CD4-positive, alpha-beta memory T cell (primary cell): ENCODE measurements at places on chromosomes 11 and 22. TPM values are rescaled to one million over a fixed set of nuclear protein-coding genes. Genes with fewer than 3 reads are reported as not detected.

DNA sequence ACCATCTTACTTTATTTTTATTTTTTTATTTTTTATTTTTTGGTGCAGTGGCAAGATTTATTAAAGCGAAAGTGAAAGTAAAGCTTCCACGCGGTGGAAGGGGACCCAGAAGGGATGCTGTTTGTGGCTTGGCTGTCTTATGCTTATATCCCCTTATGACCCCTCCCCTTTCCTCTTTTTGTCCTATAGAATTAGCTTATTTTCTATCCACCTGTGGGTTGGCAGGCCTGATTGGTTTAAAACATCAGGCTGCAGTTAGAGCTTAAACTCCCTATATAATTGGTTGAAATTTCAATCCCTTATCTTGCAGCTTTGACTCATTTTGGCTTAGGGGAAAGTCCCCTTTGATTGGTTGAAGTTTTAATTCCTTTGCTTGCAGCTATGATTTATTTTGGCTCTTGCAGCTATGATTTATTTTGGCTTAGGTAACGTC, 50.5 kb downstream of the NNMT start:
- H3K27me3 ChIP-seq: no peaks in the 10 kb centered on the region
- H3K27ac ChIP-seq: no peak overlapping the region
- no peaks in the 10 kb centered on the region for H3K4me1 ChIP-seq
- no peak overlapping the region for H3K4me3 ChIP-seq
- DNase-seq: no peak

DNA sequence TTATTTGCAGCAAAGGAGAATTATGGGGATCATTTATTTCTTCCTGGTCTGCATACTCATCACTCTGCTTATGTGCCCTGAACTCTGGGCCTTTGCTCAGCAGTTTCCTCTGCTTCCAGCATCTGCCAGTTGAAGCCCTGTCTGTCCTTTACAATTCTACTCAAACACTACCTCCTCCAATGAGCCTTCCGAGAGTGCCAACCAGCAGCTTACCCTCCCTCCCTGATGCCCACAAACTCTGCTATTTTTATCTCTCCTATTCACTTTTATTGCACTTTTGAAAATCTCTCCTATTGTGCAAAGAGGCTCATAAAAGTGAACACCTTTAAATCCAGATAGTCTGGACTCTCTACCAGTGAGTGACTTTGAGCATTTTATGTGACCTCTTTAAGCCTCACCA, 3.6 kb upstream of the ME3 start:
- no peak overlapping the region for H3K27ac ChIP-seq
- H3K27me3 ChIP-seq: no peaks in the 10 kb centered on the region
- no peak overlapping the region for H3K4me3 ChIP-seq
- DNase-seq: no peak
- H3K4me1 ChIP-seq: peaks cover 5% of the 10 kb centered on the region
- no peaks in the 10 kb centered on the region for H3K36me3 ChIP-seq

TRIM5 gene
- total RNA-seq: 33.9 TPM

DNA sequence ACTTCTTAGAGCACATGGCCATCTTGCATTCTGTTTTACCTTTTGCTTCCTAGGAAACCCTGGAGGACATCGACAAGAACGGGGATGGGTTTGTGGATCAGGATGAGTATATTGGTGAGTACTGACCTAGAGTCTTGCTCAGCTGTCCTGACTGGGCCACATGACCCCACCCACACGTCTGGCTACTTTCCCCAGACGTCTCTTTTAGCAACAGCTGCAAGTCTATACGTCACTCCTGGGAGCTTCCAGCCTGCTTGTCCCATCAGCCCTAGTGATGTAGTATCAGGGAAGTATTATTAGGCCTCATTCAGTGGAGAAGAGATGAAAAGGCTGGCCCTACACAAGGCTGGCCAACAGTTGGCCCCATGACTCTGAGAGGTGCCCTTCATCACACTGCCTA, 9.6 kb downstream of the RCN1 start:
- H3K4me1 ChIP-seq: peaks cover 12% of the 10 kb centered on the region
- no peak for DNase-seq
- no peak overlapping the region for H3K4me3 ChIP-seq
- H3K27me3 ChIP-seq: no peaks in the 10 kb centered on the region

GRCh38 chr11:16881074-16881709, 133.0 kb downstream of the PLEKHA7 start:
- no peak overlapping the region for H3K27ac ChIP-seq
- DNase-seq: no peak
- no peak overlapping the region for H3K4me3 ChIP-seq
- no peaks in the 10 kb centered on the region for H3K4me1 ChIP-seq
- H3K27me3 ChIP-seq: no peaks in the 10 kb centered on the region
- no peaks in the 10 kb centered on the region for H3K36me3 ChIP-seq

- no peaks in the 10 kb centered on the region for H3K4me1 ChIP-seq
- H3K27ac ChIP-seq: no peak overlapping the region
- no peak for DNase-seq
- H3K36me3 ChIP-seq: no peaks in the 10 kb centered on the region
Measured at GRCh38 chr11:70507466-70508230, 109.3 kb downstream of the CTTN start.

GRCh38 chr11:36567694-36568093, at the start of gene RAG1:
Gene RAG1 (plus strand): TSS chr11:36568007. CDS start chr11:36573305, 5,298 bp downstream.
- no peak within 1 kb of the TSS for H3K27ac ChIP-seq
- no peak within 1 kb of the TSS for H3K4me3 ChIP-seq
- peaks cover 7% of the 10 kb centered on the region for H3K27me3 ChIP-seq
- H3K36me3 ChIP-seq: no peaks in the 10 kb centered on the region

DNA sequence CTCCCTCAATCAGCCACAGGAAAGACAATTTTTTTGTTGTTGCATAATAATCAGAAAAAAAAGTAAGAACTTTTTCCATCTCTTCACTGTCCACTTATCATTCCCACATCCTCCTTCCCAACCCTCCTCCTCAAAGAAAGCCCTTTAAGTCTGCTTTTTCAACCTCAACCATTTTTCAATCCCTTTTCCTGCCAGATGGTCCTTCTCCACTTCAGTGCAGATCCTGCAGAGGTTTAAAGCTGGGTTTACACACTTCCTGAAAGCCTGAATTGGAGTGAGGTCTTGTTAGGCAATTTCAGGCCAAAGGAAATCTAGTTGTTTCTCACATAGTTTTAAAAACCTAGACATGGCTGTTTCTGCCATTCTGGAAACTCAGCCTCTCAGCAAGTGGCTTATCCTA, 78.3 kb downstream of the RPL27A start:
- H3K36me3 ChIP-seq: no peaks in the 10 kb centered on the region
- no peaks in the 10 kb centered on the region for H3K4me1 ChIP-seq
- H3K27me3 ChIP-seq: no peaks in the 10 kb centered on the region
- DNase-seq: no peak
- no peak overlapping the region for H3K4me3 ChIP-seq

UBQLNL gene
- total RNA-seq: 0.47 TPM

GRCh38 chr22:17823226-17823625, 49.0 kb upstream of the BID start:
- no peak overlapping the region for H3K4me3 ChIP-seq
- no peaks in the 10 kb centered on the region for H3K4me1 ChIP-seq
- H3K36me3 ChIP-seq: peaks cover 3% of the 10 kb centered on the region
- H3K27me3 ChIP-seq: no peaks in the 10 kb centered on the region

PHF5A gene
- total RNA-seq: 37.7 TPM

GRCh38 chr22:41382098-41382578, 396 bp downstream of the TEF start:
- peak overlapping the region; percentile 61 for H3K4me3 ChIP-seq
- peaks cover 18% of the 10 kb centered on the region for H3K4me1 ChIP-seq
- H3K27me3 ChIP-seq: no peaks in the 10 kb centered on the region
- peak overlapping the region; percentile 87 for H3K27ac ChIP-seq
- peak; percentile 63 for DNase-seq
- no peaks in the 10 kb centered on the region for H3K36me3 ChIP-seq

- DNase-seq: no peak
- no peak overlapping the region for H3K27ac ChIP-seq
- H3K27me3 ChIP-seq: no peaks in the 10 kb centered on the region
- peaks cover 26% of the 10 kb centered on the region for H3K4me1 ChIP-seq
Measured at GRCh38 chr11:13205486-13205885, 72.1 kb upstream of the BMAL1 start.

GRCh38 chr11:113572136-113572735, 97.0 kb upstream of the DRD2 start:
- H3K27ac ChIP-seq: no peak overlapping the region
- no peaks in the 10 kb centered on the region for H3K36me3 ChIP-seq
- H3K4me3 ChIP-seq: no peak overlapping the region

DNA sequence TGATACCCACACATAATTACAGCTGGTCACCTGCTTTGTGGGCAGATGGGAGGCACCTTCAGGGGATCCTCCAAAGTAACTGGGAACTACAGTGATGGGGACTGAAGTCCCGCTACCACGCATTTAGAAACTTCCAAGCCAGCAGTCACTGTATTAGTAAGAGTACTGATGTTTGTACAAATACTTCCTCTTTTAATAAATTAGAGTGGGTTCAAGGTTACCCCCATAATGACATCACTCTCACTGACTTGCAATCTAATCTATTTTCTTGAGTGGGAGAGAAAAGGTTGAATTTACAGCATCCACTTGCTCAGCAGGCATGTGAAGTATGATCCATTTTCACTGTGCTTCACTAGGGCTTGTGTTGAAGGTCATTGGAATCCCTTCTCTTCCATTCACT, 72.1 kb upstream of the TIMP3 start:
- no peak overlapping the region for H3K4me3 ChIP-seq
- no peaks in the 10 kb centered on the region for H3K27me3 ChIP-seq
- peaks cover 2% of the 10 kb centered on the region for H3K4me1 ChIP-seq
- no peaks in the 10 kb centered on the region for H3K36me3 ChIP-seq

CATSPERZ gene
- total RNA-seq: not detected

GRCh38 chr11:61963282-61964057, 4.0 kb downstream of the FTH1 start:
- peak; percentile 49 for DNase-seq
- H3K27me3 ChIP-seq: no peaks in the 10 kb centered on the region
- no peak overlapping the region for H3K4me3 ChIP-seq
- peaks cover 20% of the 10 kb centered on the region for H3K36me3 ChIP-seq
- H3K27ac ChIP-seq: peak overlapping the region; percentile 32

GRCh38 chr11:45108070-45109064, 38.1 kb upstream of the PRDM11 start:
- peaks cover under 1% of the 10 kb centered on the region for H3K4me1 ChIP-seq
- H3K4me3 ChIP-seq: no peak overlapping the region
- H3K36me3 ChIP-seq: no peaks in the 10 kb centered on the region

- H3K27ac ChIP-seq: no peak overlapping the region
- H3K36me3 ChIP-seq: no peaks in the 10 kb centered on the region
- DNase-seq: peak; percentile 13
- no peaks in the 10 kb centered on the region for H3K27me3 ChIP-seq
- no peak overlapping the region for H3K4me3 ChIP-seq
- H3K4me1 ChIP-seq: no peaks in the 10 kb centered on the region
Measured at GRCh38 chr11:36744375-36745168, 146.5 kb upstream of the RAG2 start.

- H3K4me1 ChIP-seq: no peaks in the 10 kb centered on the region
- H3K27ac ChIP-seq: no peak overlapping the region
- no peak for DNase-seq
- no peak overlapping the region for H3K4me3 ChIP-seq
Measured at GRCh38 chr11:11724994-11725393, 103.2 kb upstream of the GALNT18 start.

- no peaks in the 10 kb centered on the region for H3K27me3 ChIP-seq
- no peak overlapping the region for H3K27ac ChIP-seq
- DNase-seq: no peak
- no peaks in the 10 kb centered on the region for H3K4me1 ChIP-seq
- no peak overlapping the region for H3K4me3 ChIP-seq
Measured at GRCh38 chr11:74460065-74460464, 7.3 kb downstream of the KCNE3 start.
